T-helper 1 cell (primary cell): ENCODE measurements at places on chromosomes 4 and X.
A peak's percentile ranks its signal among the peaks of the same experiment; 100 is the strongest.

- no peak for DNase-seq
Measured at GRCh38 chr4:67910585-67910905, 26.7 kb upstream of the TMPRSS11D start.

- DNase-seq = no peak
Measured at GRCh38 chr4:60033826-60034225, 1166.3 kb upstream of the ADGRL3 start.

GRCh38 chr4:682490-683172 is 6.3 kb downstream of the SLC49A3 start:
- no peak for DNase-seq

- no peak for DNase-seq
Measured at GRCh38 chr4:16760617-16761363, 137.7 kb downstream of the LDB2 start.

GRCh38 chr4:182922501-182923284 is 5.5 kb upstream of the DCTD start:
- DNase-seq = no peak

- DNase-seq = no peak
Measured at GRCh38 chr4:124790471-124790870, 77.9 kb upstream of the ANKRD50 start.

GRCh38 chr4:74738464-74739143 is 55.7 kb downstream of the BTC start:
- DNase-seq = no peak

- DNase-seq = no peak
Measured at GRCh38 chr4:24003496-24003895, 113.6 kb upstream of the PPARGC1A start.

DNA sequence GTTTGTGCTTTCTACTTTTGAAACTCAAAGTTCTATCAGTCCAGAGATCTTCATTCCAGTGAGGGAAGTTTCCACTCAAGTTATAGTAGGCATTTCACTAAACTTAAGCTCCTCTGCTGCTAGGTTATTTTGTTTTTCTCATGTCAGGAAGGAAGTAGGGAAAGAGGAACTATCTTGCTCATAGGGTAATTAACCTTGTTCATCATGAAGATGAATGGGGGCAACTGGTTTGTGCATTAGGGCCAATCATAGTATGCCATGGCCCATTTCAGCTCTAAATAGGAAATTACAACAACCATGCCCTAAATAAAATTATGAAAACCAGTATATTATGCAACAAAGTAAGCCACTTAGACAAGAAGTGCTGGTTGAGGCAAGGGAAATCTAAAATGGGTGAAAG is 804.7 kb upstream of the NDST4 start:
- DNase-seq = no peak

GRCh38 chrX:38968344-38969216 is 167.3 kb downstream of the MID1IP1 start:
- no peak for DNase-seq

DNA sequence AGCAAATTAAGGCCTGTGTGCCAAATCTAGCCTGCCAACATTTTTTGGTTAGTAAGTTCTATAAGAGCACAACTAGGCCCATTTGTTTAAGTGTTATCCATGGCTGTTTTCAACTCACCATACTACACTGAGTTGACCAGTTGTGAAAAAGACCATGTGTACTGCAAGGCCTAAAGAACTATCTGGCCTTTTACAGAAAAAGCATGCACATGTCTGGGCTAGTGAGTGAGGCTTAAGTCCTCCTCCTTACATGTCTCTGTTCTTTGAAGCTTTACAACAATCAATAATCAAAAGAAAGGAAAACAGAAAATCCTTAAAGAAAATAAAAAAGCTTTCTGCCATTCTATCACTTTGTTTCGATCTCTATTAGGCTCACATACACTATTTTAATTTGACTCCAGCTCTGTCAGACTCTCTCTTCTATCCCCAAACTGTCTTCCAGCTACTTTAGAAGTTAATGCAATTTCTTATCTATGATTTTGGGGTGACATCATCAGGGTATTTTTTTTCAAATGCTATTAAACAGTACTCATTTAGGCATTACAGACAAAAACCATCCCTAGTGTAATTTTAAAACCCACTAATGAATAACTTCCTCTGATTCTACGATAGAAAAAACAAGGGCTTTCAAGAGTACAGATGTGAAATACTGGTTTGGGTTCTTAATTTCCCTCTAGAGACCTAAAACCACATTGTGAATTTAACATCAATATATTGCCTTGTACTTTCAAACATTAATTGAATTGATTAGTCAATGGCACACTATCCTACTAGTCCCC is 161.8 kb downstream of the MAB21L2 start:
- no peak for DNase-seq

- DNase-seq = peak; percentile 65
Measured at GRCh38 chr4:182917182-182918043, at the start of gene DCTD. DCTD (minus strand) TSS chr4:182917386; CDS start chr4:182915568, 1,818 bp downstream.

DNA sequence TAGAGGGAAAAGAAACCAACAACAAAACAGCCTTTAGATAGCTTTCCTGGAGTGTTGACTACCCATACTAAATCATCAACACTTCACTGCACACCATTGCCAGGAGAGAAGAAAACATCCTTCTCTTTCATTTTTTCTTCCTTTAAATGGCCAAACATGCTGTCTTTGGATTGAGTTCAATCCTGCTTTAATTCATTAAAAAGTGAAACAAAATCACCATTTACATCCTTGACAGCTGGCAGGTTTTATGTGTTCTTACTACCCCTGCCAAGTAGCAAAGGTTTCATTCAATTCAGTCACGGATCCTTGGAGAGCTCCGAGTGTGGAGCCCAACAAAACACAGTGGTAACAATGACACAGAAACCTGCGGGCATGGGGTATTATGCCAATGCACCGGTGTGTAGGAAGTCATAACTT is 568.3 kb downstream of the ANKRD50 start:
- no peak for DNase-seq

GRCh38 chr4:8639777-8640720 is 47.5 kb downstream of the CPZ start:
- DNase-seq = no peak

DNA sequence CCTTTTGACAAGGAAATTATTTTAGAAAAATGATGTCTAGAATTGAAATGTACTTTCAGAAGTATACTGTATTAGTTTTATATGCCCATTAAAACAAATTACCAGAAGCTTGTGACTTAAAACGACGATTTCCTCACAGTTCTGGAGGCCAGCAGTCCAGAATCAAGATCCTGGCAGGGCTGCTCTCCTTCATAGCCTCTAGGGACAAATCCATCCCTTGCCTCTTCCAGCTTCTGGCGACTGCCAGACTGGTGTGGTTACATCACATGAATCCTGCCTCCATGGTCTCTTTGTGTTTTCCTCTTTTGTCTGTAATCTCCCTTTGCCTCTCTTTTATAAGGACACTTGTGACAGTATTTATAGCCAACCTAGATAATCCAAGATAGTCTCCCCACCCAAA is 97.1 kb downstream of the IQCM start:
- DNase-seq = no peak

- DNase-seq = no peak
Measured at GRCh38 chr4:159855731-159856130, 752.9 kb downstream of the RAPGEF2 start.

DNA sequence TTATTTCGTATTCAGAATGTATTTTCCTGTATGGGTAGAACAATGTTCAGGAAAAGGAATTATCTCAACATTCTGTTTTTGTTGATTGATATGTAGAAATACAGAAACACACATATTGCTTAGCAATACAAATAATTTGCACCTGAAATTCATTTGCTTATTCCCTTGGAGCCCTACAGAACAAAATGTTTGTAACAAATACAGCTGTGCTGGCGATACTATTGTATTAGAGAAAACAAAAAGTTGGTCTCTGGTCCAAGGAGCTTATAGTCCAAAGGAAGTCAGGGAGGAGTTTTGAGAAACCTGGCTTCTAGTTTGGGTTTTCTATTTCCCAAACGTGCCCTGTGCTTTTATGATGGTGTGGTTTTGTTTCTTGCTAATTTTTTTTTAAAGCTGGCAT is 37.8 kb upstream of the CAPN6 start:
- no peak for DNase-seq

- DNase-seq = no peak
Measured at GRCh38 chr4:120616-121015, 3.7 kb upstream of the ZNF718 start.

GRCh38 chr4:8587469-8588195 is 4.9 kb upstream of the CPZ start:
- DNase-seq = no peak
